ENCODE measurements at places on chromosomes 7 and 10.

DNA sequence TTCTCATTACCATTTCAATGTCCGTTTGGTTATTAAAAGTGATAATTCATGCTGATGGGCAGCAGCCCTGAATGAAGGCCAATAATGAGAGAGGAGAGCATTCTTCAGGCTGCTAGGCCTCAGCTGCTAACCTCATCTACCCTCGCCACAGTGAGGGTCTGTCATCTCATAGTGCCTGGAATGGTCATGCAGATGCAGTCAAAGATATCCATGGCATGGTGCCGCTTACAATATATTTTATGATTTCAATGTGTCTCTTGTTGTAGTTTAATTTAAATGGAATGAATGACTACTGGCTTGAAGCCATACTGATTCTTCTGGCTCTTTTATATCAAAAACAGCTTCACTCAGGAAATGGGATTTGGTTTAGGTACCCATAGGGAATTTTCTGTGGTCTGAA is 126.9 kb downstream of the SLC16A9 start:
- DNase-seq, result no peak

DNA sequence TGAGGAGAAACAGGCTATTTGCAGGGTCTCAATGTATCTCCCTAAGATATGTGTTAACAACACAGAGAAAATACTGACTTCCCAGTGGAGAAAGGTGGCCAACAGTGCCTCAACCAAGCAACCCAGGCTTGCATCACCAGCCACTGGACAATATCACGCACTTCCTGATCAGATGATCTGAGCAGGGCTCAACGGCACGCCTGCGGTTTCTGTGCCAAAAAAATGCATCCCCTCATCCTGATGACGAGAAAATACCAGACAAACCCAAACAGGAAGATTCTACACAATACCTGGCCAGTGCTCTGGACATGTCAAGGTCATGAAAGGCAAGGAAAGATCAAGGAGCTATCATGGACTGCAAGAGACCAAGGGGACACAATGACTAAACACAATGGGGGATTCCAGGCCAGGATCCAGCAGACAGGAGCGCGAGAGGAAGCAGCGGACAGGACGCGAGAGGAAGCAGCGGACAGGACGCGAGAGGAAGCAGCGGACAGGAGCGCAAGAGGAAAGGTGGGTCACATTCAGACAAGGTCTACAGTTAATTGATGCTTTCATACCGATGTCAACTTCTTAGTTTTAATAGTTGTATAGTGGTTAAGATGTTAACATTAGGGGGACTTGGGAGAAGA is 51.1 kb downstream of the GNA12 start:
- DNase-seq, result no peak

DNA sequence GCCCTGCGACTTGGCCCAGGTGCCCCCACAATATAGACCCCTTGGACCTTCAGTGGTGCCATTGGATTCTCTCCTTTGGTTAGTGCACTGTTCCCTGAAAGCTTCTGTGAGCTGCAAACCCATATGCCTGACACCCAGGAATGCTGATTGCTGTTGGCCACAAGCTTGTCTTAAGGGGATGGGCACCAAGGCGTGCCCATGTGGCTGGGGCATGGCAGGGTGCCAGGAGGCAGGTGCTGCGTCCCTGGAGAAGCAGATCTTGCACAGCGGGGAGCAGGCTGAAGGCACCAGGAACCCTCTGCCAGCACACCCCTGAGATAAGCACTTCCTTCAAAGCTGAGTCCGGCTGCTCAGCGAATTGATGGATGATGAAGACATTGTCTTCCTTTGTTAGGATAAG is 411.8 kb downstream of the SDK1 start:
- DNase-seq, result no peak

DNA sequence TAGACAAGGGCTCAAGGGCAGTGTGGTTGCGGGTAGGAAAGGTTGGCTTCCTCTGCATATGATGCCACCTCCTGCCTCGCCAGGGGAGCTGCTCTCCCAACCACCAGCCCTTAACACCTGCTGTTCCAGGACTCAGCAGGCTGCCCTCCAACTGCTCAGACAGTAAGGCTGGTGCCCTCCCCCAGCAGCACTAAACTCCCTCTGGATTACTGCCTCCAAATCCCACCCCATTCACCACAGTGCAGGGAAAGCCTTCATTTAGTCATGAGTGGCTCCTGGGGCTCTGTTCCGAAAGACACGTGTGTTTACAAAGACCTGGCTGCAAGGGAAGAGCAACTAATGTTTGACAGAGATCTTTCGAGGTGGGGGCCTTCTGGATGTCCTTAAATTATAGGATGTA is 437.2 kb upstream of the MKI67 start:
- DNase-seq, result no peak

DNA sequence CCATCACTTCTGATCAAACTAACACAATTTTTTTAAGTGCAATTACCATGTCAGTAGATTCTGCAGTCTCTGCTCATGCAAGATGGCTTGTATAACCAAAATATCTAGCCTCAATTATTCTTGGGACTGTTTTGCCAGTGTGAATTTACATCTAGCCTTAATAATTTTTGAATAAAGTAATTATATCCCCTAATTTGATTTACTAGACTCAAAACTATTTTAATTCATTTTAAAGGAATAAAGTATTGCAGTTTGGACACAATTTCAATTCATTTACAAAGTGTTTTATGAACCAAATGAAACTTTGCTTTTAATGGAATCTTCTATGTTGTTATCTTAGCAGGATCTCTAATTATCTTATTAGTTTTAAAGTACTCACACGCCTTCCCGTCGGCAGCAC is 55.7 kb downstream of the SGCE start:
- no peak for DNase-seq

All from stimulated activated CD8-positive, alpha-beta memory T cell treated with anti-CD3 and anti-CD28 coated beads, Interleukin-7, amount 100 ng/mL, for 4 hours (primary cell).